ENCODE measurements at places on chromosomes 6 and 20.

GRCh38 chr6:89398762-89399525 lies 13.1 kb downstream of the RRAGD start:
- no peak for DNase-seq

GRCh38 chr6:167787896-167788562 lies 38.7 kb upstream of the AFDN start:
- DNase-seq = no peak

GRCh38 chr6:166691199-166691598 lies 64.1 kb upstream of the RPS6KA2 start:
- no peak for DNase-seq

DNA sequence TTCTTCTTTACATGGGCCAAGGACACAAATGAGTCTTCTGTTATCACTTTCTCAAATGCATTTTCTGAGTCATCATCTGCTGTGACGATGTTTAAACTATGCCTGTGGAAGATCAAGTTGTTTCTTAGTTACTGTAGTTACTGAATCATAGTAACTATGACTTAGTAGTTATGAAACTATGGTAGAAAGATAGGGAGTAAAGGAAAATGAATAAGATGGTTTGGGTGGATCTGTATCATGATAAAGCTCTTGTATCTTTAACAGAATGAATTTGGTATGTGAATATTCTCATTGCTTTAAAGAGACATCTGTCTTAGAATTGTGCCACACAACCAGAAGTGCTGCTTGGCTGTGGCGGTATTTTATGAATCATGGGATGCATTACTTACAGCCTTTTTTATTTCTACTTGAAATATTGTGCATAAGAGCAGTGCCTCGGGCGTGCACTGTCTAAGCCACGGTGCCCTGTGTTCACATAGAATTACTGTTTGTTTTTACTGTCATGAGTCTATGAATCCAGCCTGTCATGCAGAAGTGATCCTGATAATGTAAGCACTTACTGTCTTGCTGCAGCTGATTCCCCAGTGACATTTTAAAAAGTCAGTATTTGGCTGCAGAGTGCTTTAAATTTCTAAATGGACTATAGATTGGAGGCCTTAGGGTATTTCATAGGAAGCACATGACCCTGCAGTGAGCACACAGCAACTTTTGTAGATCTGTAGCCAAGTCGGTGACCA lies 215.2 kb downstream of the TMEM242 start:
- no peak for DNase-seq

Measured in esophagus squamous epithelium (tissue), 5 donors.